ENCODE measurements at places on chromosomes 6 and 20. TPM values are rescaled to one million over a fixed set of nuclear protein-coding genes. Genes with fewer than 3 reads are reported as not detected.

The DDX43 gene
- 1.5 TPM for total RNA-seq

The TBXT gene
- total RNA-seq = not detected

DNA sequence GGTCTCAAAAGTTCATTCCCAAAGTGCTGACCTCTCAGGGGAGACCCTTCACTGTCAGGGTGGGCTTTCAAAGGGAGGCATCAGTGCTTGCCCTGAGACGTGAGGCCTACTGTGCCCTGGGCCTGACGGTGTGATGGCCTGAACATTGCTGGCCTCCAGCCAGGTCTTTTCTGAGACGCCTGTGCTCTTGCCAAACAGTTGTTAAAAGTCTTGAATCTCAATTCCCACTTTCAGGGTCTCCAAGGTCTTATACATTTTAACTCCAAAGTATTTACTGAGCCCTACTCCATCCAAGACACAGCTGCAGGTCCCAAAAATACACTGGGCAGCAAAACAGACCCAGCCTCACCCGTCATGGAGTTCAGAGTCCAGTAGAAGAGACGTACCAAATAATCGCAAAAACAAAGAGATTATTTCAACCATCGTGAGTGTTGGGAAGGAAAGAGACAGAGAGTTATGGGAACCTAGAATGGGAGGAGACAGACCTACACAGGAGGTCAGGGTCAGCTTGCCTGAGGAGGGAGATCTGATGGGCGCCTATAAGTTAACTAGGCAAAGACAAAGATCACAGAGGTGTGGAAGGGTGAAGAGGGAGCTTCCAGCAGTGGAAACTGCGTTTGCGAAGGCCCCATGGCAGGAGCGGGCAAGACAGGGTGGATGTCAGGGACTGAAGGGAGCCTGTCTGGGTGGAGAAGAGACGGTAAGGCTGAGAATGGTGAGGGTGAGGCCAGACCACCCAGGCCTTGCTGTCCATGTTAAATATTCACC lies 446.3 kb downstream of the PREX1 start:
- DNase-seq = no peak
- H3K4me3 ChIP-seq = no peak overlapping the region
- no peaks in the 10 kb centered on the region for H3K27me3 ChIP-seq
- H3K36me3 ChIP-seq = no peaks in the 10 kb centered on the region
- no peak overlapping the region for H3K27ac ChIP-seq

GRCh38 chr6:139257821-139258398 lies 33.9 kb downstream of the TXLNB start:
- H3K4me1 ChIP-seq = peaks cover 2% of the 10 kb centered on the region
- no peaks in the 10 kb centered on the region for H3K27me3 ChIP-seq
- no peak for DNase-seq

- no peaks in the 10 kb centered on the region for H3K27me3 ChIP-seq
- no peak overlapping the region for H3K27ac ChIP-seq
- H3K36me3 ChIP-seq = no peaks in the 10 kb centered on the region
- DNase-seq = no peak
Measured at GRCh38 chr6:11423072-11423471, 114.5 kb upstream of the TMEM170B start.

GRCh38 chr6:53873922-53874321 lies 79.1 kb downstream of the LRRC1 start:
- no peaks in the 10 kb centered on the region for H3K36me3 ChIP-seq
- no peaks in the 10 kb centered on the region for H3K4me1 ChIP-seq
- H3K27me3 ChIP-seq = no peaks in the 10 kb centered on the region
- no peak overlapping the region for H3K27ac ChIP-seq

GRCh38 chr20:43043887-43044286 lies 145.8 kb downstream of the PTPRT start:
- peaks cover 5% of the 10 kb centered on the region for H3K27me3 ChIP-seq
- no peak for DNase-seq
- H3K4me3 ChIP-seq = no peak overlapping the region

Data from spleen (tissue), 13 donors.